Activated naive CD8-positive, alpha-beta T cell treated with anti-CD3 and anti-CD28 coated beads, Interleukin-2, amount 50 U/mL, for 16 hours (primary cell): ENCODE measurements at places on chromosomes 6 and 20.

- no peak for DNase-seq
Measured at GRCh38 chr20:15799871-15800270, 773.4 kb downstream of the KIF16B start.

DNA sequence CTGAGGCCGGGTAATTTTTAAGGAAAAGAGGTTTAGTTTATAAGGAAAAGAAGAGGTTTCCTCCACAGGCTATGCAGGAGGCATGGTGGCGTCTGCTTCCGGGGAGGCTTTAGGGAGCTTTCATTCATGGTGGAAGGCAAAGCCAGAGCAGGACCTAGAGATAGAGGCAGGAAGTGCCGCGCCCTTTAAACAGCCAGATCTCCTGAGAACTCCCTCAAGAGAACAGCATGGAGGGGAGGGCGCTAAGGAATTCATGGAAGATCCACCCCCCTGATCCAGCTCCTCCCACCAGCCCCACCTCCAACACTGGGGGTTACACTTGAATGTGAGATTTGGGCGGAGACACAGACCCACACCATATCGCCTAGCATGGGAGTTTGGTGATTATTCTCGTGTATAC is 13.9 kb upstream of the DACT2 start:
- DNase-seq = no peak

DNA sequence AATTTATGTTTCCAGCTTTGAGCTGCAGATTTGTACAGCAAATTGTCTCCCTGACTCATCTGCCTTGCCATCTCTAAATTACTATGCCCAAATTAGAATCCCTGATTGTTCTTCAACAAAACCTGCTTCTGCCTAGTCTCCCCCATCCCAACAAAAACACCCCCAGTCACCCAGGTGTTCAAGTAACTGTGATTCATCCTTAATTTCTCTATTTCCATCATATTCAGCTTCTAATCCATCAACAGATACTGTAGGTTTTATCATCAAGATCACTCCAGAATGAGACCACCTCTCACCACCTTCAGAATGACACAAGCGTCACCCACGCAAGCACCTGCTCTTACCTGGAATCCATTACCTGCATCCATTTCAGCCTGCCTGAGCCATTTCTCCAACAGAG is 498.5 kb downstream of the PRKN start:
- no peak for DNase-seq

- DNase-seq = no peak
Measured at GRCh38 chr6:3135668-3136291, 17.3 kb downstream of the BPHL start.
